Activated effector memory CD4-positive, alpha-beta T cell treated with anti-CD3 and anti-CD28 coated beads, Interleukin-2, amount 50 U/mL, for 16 hours (primary cell): ENCODE measurements at places on chromosomes 5 and 9.
A peak's percentile ranks its signal among the peaks of the same experiment; 100 is the strongest.

DNA sequence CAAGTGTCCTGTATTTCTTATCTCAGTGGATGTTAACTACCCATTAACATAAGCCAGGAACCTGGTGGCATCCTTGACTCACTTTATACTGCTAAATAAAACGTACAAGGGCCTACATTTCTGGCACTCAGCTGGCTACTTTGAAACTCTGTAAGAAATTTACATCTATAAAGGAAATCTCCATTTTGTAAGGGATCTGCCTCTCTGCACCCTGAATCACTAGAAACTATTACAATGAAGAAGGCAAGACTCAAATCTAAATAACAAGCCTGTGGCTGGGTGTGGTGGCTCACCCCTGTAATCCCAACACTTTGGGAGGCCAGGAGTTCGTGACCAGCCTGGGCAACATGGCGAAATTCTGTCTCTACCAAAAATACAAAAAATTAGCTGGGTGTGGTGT lies 51.5 kb downstream of the RAPGEF1 start:
- DNase-seq = no peak

DNA sequence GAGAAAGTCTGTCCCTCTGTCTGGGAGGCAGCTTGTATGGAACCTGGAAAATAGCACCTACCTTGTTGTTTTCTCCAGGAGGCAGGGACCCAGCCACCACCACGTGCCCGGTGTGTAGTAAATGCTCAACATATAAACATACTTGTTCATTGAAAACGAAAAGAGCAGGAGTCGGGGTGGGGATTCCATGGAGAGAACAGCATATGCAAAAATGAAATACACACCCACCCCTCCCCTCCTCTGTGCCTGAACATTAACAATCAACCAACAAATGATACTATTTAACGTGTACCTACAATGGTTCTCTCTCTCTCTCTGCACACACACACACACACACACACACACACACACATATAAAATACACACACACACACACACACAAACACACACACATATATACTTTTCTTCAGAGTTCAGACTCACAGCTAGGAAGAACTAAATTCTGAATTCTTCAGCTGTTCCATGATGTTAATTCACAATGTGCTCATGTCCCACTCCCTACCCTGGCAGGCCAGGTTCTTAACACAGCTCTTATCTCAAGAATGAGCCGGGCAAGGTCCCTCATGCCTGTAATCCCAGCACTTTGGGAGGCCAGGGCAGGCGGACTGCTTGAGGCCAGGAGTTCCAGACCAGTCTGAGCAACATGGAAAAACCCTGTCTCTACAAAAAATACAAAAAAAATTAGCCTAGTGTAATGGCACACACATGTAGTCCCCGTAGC lies 16.3 kb upstream of the DENND1A start:
- no peak for DNase-seq

GRCh38 chr5:85823462-85824426 lies 794.0 kb upstream of the COX7C start:
- DNase-seq = no peak

GRCh38 chr5:95631991-95632675 lies 12.2 kb downstream of the GPR150 start:
- peak; percentile 87 for DNase-seq

- DNase-seq = no peak
These were observed 129.8 kb upstream of the SGCD start for GRCh38 chr5:156197042-156197635.

DNA sequence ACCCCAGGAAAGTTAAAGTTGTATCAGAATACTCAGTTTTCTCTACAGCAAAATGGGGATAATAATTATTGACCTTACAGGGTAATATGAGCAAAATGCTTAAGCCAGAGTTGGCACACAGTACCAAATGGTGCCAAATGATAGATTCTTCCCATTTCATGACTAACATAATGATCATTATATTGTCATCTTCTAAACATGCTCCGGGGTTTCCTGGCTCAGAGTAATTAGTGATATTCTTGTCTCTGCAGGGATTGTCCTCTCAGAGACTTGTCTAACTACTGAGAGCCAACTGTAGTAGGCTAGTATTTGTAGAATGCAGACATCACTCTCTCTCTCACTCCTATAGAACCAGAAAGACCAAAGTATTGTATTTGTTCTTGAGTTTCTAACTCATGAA lies 25.2 kb upstream of the PPP2R2B start:
- DNase-seq = no peak

DNA sequence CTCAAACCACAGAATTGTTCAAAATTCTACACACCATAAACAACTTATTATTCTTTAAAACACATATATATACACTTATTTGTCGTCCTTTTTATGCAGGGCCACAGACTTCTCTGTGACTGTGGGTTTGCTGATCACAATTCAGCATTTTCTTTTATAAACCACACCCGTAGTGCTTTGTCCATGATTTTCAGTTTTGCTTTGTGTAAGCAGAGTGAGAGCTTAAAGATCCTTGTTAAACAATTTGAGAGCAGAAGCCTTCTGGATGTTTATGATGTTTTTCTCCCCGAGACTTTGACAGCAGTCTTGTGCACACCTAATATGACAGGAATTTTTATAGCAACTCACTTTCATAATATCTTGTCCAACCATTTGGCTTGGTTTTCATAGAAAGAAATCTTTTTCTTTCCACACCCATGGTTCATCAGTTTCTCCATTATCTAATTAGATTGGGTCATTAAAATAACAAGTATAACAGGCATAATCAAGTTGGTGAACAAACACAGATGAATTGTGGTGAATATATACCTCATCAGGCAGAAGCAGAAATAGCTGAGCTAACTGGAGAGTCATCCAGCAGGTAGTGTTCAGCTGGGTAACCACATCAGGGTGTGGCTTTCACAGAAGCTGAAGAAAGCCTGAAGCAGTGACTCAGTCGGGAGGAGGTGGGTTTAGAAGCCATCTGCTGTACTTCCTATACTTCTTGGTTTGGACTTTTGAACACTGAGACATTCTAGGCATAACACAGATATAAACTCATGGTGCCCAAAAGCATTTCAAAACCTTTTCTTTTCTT lies 232.8 kb downstream of the DOCK8 start:
- DNase-seq = peak; percentile 82
